ENCODE measurements at places on chromosomes 1 and 21.

DNA sequence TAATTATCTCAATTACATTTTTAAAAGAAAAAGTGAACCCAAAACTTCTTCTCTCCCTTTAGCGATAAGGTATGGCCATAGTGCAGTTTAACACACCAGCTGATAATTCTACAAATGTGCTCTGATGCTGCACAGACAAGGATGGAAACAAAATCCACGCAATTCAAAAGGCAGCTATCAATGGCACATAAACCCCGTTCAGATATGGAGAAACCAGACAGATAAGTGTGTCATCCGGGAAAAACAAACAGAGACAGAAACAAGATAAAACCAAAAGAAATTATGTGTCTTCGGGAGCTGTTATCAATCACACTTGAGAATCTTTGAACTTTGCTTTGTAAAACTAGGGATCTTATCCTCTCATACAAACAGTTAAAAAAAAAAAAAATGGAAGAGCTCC lies 73.6 kb downstream of the SIPA1L2 start:
- no peak for DNase-seq

- no peak for DNase-seq
Measured at GRCh38 chr1:36753451-36753850, 270.7 kb upstream of the CSF3R start.

DNA sequence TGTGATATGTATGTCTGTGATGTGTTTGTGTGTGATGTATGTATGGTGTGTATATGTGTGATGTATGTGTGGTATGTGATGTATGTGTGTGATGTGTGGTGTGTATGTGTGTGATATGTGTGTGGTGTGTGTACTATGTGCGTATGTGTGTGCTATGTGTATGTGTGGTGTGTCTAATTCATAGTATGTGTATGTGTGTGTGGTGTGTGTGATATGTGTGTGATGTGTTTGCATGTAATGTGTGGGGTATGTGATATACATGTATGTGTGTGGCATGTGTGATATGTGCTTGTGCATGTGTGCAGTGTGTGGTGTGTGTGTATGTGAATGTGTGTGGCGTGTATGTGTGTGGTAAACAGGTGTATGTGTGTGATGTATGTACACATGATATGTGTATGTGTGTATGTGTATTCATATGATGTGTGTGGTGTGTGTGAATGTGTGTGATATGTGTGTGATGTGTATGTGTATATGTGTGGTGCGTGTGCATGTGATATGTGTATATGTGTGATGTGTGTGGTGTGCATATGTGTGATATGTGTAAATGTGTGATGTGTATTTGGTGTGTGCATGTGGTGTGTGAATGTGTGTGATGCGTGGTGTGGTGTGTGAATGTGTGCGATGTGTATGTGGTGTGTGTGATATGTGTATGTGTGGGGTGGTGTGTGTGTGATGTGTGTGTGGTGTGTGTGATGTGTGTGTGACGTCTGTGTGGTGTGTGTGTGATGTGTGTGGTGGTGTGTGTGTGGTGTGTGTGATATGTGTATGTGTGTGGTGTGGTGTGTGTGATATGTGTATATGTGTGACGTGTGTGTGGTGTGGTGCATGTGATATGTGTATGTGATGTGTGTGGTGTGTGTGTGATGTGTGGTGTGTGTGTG lies 8.0 kb upstream of the PCBP3 start:
- no peak for DNase-seq

- DNase-seq = no peak
Measured at GRCh38 chr1:91687452-91687851, 186.8 kb downstream of the CDC7 start.

- no peak for DNase-seq
Measured at GRCh38 chr1:176843352-176844297, 320.9 kb downstream of the ASTN1 start.

GRCh38 chr1:200282497-200283122 lies 127.2 kb downstream of the ZNF281 start:
- DNase-seq = no peak

GRCh38 chr1:61967750-61968149 lies 225.5 kb downstream of the PATJ start:
- DNase-seq = no peak

DNA sequence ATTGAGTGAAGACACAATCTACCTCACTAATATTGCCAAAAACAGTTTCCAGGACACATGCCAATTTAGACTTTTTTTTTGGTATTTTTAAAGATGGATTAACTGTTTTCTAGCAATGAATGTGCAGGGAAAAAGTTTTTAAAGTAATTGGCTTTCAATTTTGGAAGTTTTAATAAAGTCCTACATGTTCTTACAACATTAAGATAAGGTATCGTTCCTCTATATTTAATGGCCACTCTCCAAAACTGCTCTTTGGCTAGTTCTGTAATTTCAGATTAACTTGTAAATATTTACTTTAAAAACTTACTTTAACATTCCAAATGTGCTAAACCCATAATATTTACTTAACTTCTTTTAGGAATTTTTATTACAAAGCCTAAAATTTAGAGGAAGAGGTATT lies 1332.2 kb upstream of the PRMT6 start:
- DNase-seq = no peak

DNA sequence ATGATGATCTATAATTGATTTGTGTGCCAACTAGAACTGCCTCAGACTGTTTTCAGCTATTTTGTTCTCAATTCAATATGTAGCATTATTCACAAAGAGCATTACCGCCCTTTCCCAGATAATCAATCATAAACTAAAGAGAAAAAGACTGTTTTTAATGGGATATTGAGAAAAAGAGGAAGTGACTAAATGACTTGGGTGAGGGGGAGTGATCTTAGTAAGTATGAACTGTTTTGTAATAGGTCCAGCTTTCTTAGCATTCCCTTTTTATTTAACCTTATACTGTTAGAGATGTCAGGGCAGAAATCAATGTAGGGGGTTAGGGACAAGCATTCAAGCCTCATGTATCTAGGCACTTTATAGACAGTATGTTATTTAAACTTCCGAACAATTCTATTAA lies 157.8 kb upstream of the DPYD start:
- no peak for DNase-seq

- no peak for DNase-seq
Measured at GRCh38 chr1:243465738-243466137, 209.9 kb downstream of the SDCCAG8 start.

DNA sequence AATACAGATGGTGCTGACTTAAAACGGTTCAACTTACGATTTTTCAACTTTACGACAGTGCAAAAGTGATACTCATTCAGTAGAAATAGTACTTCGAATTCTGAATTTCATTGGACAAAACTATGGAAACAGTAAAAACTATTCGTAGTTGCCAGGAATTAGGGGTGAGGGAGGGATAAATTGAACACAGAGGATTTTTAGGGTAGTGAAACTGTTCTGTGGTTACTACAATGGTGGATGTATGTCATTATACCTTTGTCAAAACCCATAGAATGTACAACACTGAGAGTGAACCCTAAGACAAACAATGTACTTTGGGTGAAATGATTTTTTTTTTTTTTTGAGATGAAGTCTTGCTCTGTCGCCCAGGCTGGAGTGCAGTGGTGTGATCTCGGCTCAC lies 7.5 kb downstream of the DDR2 start:
- DNase-seq = no peak

GRCh38 chr1:11682287-11682771 lies 1.4 kb upstream of the MAD2L2 start:
- no peak for DNase-seq

GRCh38 chr1:206663832-206664652 lies 20.7 kb upstream of the MAPKAPK2 start:
- DNase-seq = peak; percentile 53

DNA sequence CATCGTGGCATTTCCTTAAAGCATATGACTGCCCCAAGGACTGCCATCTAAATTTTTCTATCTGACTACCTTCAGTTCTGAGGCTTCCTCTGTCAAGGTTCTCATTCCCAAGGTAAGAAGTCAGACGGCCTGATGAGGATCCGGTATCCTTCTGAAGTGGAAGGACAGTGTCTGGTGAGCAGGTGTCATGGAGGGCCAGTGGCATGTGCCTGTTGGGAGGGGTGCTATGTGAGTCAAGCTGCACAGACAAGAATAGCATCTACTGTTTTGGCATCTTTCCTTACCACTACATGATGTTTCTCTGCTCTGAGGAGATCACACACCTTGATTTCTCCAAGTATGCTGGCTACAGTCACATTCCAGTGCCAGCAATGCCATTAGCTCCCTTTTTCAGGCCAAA lies 99.6 kb upstream of the RGS1 start:
- no peak for DNase-seq

- no peak for DNase-seq
Measured at GRCh38 chr1:150876119-150876454, 312 bp downstream of the ARNT start.

- no peak for DNase-seq
Measured at GRCh38 chr1:36463463-36463802, 751 bp downstream of the MRPS15 start.

DNA sequence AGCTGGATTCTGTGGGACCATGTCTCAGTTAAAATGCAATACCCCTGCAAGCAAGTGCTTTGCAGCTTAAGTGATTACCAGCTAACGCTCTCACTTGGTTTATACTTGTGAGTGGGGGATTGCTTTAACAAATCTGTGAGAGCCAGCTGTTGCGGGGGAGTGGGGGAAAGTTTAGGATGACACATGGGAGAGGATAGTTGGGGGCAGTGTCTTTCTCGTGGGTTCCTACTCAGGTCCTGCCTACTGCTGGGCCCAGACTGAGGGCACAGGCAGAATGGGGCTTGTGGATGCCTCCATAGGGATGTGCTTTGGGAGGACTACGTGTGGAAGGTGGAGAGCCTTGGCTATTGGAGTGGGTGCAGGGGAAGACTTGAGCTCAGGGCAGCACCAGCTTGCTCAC lies 60.1 kb downstream of the ELK4 start:
- DNase-seq = no peak

DNA sequence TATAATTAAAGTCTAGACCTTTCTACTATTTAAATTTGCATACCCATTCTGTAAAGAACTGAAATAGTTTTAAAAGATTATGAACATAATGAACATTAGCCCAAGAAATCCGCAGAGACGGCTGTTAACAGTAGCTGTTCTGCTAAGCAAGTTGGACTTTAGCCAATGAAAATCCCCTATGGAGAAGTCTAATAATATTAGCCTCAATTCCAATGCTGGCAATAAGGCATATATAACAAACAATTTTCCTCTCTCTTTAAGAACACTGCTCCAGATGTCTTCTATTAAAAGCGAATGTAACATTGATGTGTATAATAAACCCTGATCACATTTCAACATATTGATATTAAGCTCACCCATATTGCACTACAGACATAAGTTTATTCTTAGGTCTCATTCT lies 221.3 kb upstream of the KCTD3 start:
- DNase-seq = no peak

- no peak for DNase-seq
Measured at GRCh38 chr1:45998020-45998617, 134.3 kb downstream of the PIK3R3 start.

- no peak for DNase-seq
Measured at GRCh38 chr1:174051956-174052355, 29.8 kb upstream of the RC3H1 start.

DNA sequence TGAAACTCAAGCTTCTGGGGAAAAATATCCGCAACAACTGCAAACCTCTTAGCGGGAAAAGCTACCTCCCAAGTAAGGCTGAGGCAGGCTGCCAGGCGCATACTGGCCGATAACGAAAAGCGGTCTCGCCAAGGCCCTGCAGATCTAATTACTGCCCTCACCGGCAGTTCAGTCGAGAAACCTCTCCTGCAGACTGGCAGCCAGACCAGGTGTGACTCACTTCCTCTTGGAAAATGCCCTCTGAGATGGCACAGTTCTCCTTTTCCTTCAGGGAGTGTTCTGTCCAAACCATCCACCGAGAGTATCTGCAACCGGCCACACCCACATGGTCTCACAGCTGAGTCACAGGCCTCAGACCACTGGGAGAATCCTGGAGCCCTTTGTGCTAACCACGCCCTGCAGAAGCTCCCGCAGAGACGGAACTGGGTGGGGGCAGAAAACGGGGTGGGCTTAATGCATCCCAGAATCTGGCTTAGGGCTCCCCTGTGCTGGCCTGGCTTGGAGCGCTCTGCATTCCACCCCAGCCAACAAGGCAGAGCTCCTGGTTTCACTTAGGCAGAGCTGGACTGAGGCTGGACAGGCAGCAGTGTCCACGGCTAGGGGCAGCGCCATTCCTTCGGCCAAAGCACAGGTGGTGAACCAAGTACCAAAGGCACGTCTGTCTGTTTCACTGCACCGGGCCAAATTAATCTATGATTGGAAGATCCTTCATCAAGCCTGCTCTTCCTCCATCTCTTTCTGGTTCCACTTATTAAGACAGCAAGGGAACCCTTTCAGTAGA lies 1.2 kb downstream of the S100A10 start:
- no peak for DNase-seq

- DNase-seq = no peak
Measured at GRCh38 chr1:1985375-1986050, 18.1 kb downstream of the CFAP74 start.
